ENCODE measurements at places on chromosomes 7 and 10.

GRCh38 chr7:78433421-78433820 is 634.8 kb downstream of the PHTF2 start:
- DNase-seq: no peak

- DNase-seq: no peak
These were observed 624.0 kb downstream of the NRG3 start for GRCh38 chr10:82498976-82499375.

- no peak for DNase-seq
These were observed 32.0 kb upstream of the MYO3A start for GRCh38 chr10:25902002-25902401.

GRCh38 chr10:6473430-6473829 is 106.6 kb downstream of the PRKCQ start:
- no peak for DNase-seq

DNA sequence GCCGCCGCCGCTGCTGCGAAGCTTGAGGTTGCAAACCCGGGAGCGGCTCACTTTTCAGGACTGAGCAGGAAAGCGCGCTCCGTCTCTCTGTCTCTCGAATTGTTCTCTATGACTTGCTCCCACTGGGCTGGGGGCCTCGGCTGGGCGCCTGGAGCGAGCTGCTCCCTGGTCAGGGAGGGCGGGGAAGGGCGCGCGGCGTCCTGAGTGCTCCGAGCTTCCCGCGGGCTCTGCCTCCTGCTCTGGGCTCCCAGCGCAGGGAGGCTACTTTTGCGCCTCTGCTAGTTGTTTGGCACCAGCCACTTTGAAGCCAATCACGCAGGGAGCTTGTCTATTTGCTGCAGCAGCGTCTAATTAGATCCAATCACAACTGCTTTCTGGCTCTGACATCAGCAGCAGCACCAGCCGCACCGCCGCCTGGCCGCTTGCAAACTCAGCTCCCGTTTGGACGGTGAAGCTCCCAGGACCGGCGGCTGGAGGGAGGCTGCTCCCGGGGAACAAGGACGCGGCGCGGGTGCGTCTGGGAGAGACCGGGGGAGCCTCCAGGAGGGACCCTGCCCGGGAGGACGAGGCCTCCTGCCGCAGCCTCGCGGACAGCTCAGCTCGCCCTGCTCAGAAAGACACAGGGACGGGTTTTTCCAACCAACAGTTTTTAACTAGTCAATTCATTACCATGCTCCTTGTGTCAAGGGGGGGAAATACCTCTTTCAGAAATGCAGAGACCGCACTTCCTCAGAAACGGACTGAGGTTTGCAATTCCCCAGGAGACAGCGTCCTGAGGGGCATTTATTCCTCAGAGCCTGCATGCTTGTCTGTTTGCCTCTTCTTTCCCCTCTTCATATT is at the start of gene ADARB2:
TSS of gene ADARB2 (minus strand) at position 304 of the 840 bp plus-strand sequence.
- DNase-seq: peak; percentile 84

GRCh38 chr7:26513948-26514347 is 222.3 kb downstream of the SNX10 start:
- DNase-seq: no peak

DNA sequence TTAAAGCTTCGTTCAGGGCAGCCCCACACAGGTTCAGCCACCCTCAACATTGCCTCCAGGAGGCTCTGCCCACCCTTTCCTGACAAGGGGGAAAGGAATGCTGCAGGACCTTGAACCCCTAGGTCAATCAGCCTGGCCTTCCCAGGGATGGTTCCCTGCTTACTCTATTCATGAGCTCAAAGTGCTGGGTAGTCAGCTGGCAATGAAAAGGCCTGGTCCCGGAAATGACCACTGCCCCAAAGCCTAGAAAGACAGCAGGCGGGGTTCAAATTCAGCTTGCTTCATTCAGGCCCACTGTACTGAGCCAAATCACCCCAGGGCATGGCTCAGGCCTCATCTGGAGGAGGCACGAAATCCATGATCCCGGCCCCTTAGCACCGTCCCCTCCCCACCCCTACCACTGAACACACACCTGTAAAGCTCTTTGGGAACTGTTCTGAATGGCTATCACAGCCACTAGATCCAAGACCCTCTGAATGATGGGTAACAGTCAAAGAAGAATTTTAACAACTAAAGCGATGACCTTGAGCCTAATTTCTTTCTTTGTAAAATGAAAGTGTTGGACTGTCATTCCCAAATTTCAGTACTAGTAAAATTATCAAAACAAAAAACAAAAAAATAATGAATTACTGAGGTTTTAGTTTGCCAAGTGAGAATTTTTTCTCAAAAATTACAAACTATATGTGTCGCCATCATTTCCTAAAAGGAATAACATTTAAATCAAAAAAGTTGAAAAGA is 1.0 kb downstream of the URGCP start:
- DNase-seq: peak; percentile 16

GRCh38 chr7:143504937-143505297 is 27.2 kb downstream of the TAS2R41 start:
- no peak for DNase-seq

DNA sequence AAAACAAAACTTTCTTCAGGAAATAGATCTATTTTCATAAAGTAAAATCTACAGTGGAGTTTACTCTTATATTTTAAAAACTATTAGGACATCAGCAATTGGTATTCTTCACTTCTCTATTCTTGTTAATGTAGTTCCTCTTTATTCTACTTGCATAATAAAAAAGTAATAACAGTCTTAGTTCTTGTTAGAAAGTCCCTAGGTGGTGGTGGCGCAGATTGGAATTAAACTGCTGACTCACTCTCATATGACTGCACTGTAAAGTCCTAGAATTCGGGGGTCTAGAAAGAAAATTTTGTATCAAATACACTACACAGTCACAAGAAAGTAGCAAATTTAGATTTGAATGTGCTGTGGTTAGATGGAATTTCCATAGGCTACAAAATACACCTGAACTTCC is 44.6 kb upstream of the TES start:
- no peak for DNase-seq

GRCh38 chr7:55271661-55272060 is 93.5 kb upstream of the LANCL2 start:
- no peak for DNase-seq

- DNase-seq: no peak
These were observed 27.0 kb upstream of the UTF1 start for GRCh38 chr10:133202778-133203651.

GRCh38 chr10:132481690-132482089 is 55.9 kb upstream of the INPP5A start:
- no peak for DNase-seq

GRCh38 chr10:86077871-86078638 is 288.5 kb downstream of the GRID1 start:
- no peak for DNase-seq

GRCh38 chr7:71740174-71740560 is 608.2 kb downstream of the GALNT17 start:
- DNase-seq: no peak

- no peak for DNase-seq
These were observed 24.1 kb upstream of the MYH16 start for GRCh38 chr7:99248391-99249095.

DNA sequence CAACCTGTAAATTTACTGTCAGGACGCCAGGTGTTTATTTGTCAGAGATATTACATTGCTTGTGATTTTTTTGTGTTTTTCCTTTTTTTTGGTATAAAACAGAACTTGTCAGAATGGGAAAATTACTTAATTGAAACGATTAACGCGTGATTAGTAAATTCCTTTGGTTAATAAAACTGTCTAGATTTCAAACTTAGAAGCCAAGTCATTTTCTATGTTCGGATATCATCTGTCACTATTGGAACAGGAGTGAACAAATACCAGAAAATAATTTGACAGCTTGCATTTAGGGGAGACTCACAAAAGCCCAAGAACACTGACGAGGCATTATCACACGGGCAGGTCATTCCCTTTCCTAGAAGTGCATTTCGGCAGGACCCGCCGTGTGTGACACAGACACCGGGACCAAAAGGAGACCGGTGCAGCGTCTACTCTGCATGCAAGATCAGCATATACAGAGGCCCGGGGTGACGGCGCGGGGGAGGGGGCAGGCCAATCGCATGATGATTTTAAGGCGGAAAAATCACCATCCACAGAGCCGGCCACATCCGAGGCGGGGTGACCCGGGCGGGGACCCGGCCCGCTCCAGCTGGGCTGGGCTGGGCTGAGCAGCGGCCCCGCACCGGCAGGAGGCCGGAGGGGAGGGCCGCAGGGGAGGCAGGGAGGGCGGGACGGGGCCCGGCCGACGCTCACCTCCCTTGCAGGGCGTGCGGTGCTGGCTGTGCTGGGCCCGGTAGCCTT is 841 bp downstream of the GLUD1 start:
- peak; percentile 75 for DNase-seq

GRCh38 chr10:78331391-78331922 is 297.8 kb downstream of the RPS24 start:
- no peak for DNase-seq

DNA sequence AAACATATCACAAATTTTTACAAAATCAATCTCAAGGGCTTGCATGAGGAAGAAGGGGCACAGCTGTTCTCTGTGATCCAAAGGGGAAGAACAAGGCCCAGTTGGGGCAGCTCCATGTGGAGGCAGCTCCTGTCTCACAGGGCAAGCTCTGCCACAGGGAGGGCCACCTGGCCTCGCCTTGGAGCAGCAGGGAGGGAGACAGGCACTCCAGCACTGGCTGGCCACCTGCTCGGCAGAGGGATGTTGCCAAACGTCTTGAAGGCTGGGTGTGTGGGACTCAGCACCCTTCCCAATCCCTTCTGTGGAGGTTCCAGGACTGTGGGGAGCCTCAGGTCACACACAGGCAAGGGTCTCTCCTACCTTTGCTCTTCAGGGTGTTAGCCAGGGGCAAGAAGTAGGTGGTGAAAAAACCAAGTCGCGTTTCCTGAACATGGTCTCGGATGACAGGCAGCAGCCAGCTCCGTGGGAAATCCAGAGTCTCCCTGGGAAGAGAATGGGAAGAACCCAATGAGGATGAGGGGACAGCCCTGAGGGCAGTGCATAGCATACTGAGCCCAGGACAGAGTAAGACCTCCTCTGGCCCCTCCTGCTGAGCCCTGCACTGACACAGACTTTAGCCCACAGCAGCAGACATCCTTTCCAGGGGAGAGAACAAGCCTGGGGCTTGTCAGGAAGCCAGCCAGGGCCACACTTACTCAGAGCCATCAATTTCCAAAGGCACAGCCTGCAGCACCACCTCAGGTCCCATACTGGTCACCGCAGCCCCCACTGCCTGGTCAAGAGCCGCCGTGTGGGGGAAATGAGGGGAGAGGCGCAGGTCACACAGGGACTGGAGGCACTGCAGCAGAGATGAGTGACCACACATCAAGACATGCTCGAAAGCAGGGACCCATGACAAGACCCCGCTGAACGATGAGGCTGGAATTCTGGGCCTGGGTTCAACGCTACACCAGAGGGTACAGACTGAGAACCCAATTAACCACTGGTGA is 21.9 kb downstream of the RRP12 start:
- no peak for DNase-seq

DNA sequence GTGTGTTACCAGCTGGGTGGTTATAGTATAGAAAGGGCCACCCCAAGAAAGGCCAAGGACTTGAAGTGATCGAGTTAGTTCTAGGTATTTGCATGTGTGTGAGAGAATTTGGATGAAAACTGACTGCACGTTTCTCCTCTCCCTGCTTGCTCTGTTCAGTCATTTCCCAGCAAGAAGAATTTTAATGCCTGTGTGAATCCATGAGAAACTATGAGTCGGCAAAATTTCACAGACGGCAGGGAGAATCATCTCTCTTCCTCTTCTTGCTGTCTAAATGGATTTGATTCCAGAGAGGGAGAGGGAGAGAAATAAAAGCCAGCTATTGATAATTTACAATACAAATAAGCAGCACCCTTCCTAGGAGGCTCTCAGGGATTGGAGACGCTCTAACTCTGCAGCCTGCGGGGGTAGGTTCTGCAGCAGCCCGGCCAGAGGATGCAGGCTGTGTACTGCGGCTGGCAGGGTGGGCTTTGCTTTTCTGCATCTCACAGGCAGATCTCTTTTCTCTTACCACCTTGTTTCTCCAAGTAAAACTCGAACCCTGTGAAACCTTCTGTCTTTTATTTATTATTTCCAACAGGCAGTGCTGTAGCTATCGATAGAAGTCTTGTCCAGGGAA is 183.6 kb downstream of the TCF7L2 start:
- no peak for DNase-seq

GRCh38 chr7:131074585-131074984 is 253.1 kb upstream of the MKLN1 start:
- DNase-seq: no peak

GRCh38 chr10:4351723-4352413 is 474.1 kb upstream of the AKR1E2 start:
- DNase-seq: no peak

DNA sequence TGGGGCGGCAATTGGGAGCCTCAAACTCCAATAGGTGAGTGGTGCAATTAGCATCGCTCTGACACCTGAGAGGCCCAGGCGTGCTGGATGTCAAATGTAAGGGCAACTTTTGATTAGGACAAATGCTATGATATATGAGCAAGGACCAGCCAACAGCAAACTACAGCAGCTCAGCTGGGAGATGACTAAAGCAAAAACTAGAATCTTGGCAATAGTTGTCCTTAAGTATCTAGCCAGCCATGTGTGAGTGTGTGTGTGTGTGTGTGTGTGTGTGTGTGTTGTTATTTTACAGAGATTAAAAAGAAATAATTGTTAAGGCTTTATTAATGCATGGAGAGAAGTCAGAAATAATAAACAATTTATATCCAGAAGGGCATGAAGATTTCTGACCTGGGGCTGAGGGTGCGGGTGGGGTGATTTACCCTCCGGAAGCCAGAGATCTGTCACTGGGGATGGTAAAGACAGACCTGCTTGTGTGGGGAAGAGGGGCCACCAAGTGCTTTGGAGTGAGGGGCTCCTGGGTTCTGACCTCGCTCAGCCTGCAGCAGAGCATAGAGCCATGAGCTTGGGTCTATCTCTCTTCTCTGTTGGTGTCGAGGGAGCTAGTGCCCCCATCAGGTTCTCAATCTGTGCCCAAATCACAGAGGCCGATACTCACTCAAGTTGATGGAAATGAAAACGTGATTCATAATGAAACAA is 77.3 kb downstream of the EMX2 start:
- DNase-seq: no peak

DNA sequence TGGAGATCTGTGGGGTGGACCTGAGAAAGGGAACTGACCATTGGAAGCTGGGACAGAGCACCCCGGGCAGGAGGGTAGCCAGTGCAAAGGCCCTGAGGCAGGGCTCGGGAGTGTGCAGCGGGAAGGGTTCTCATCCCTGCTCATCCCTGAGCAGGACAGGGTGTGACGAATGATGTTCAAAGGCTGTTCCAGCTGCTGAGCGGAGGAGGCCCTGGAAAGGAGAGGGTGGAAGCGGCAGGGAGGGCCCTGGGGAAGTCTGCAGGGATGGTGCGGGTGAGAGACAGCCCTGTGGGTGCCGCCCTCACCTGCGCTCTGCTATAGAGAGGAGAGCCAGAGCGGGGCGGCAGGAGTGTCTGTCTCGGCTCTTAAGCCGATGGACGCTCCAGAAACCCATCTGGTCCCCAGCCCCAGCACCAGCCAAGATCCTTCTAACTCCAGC is 43.7 kb downstream of the PRKAG2 start:
- no peak for DNase-seq

All from DMS53 (cell line).